ENCODE measurements at places on chromosomes 16 and 17.

GRCh38 chr16:55044201-55044975 lies 113.7 kb downstream of the IRX5 start:
- no peak for DNase-seq

DNA sequence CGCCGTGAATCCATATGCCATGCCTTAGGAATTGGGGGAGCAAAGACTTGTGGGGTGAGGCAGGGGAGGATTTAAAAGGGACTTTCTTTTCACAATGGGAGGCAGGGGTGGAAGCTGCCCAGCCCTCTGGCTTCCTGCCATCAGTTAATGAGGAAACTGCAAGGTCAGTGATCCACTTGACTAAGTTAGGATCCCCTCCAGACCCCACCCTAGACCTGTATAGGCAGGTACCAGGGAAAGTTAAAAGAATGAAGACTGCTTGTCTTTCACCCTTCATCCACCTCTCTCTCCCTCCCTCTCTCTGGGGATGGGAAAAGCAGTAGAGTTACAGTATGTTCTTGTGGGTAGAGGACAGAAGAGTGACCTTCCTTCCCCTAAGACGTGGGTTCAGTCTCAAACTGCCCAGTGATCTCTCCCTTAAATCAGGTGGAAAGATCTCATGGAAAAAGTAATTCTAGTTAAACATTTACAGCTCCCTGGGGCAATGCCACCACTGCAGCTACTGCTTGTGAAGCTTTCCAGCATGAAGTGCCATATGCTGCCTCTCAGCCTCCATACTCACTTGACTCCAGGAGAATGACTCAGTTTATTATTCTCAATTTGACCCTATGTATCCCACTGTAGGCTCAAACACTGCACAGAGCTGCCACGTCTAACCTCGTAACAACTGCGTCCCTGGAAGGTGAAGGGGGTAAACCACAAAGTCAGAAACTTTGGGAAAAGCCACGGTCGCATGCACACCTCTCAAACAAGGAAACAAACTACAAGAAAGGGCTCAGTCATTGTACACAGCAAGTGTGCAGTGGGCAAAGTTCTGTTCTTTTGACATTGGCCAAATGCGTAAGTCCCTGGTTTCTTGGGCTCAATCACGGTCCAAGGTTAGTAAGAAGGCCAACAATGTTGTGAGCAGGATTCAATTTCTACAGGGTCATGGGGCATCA lies 1.2 kb downstream of the COA3 start:
- no peak for DNase-seq

GRCh38 chr17:58378733-58379510 lies 26.9 kb upstream of the SUPT4H1 start:
- DNase-seq = no peak

DNA sequence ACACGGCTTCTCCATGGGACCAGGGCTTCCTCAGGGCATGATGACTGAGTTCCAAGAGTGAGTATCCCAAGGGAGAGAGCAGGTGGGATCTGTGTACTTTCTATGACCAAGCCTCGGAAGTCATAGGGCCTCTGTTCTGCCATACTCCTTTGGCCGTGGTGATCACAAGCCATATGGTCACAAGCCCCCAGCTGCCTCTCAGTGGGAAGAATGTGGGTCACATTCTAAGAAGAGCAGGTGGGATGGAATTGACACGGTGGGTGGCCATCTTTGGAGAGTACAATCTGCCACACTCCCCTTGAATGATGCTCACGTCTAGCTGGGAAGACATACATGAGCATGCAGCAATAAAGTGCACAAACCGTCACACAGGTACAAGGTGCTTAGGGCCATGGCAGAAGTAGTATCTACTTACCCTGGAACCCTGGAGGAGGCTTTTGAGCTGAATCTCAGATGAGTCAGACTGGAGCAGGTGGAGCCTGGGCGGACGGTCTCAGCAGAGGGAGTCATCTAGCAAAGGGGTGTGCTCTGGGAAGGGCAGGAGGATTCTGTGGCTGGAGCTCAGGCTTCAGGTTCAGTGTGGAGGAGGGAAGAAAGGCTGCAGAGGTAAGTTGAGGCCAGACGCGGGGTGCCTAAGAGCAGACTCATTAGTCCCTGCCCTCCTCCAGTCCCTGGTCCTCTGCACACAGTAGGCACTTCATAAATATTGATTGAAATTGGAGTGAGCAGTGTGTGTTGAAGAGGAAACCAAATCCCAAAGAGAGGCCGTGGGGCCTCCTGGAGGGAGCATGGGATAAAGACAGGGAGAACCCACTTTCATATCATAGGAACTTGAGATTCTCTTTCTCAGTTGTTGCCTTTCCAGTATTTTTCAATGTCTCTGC lies 26.6 kb downstream of the GOSR2 start:
- no peak for DNase-seq

- DNase-seq = peak; percentile 38
Observed at GRCh38 chr17:64773836-64774761, 112.0 kb upstream of the SMURF2 start.

- no peak for DNase-seq
Observed at GRCh38 chr16:17031484-17032268, 439.1 kb downstream of the XYLT1 start.

Measured in adipocyte (in vitro differentiated cells).